NAMALWA (cell line): ENCODE measurements at places on chromosomes 3 and 15.
A peak's percentile ranks its signal among the peaks of the same experiment; 100 is the strongest.

DNA sequence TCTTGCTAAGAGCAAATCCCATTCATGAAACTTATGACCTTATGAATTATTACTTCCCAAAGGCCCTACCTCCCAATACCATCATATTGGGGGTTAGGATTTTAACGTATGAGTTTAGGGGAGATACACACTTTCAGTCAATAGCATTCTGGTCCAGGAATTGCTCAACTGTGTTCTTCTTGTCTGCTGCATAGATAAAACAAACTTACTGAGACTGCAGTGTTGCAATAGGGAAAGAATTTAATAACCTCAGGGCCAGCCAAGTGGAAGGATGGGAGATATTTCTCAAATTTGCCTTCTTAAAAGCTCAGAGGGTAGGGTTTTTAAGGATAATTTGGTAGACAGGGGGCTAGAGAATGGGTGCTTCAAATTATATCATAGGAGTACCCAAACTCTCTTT lies 625.8 kb downstream of the OTOL1 start:
- DNase-seq: no peak

DNA sequence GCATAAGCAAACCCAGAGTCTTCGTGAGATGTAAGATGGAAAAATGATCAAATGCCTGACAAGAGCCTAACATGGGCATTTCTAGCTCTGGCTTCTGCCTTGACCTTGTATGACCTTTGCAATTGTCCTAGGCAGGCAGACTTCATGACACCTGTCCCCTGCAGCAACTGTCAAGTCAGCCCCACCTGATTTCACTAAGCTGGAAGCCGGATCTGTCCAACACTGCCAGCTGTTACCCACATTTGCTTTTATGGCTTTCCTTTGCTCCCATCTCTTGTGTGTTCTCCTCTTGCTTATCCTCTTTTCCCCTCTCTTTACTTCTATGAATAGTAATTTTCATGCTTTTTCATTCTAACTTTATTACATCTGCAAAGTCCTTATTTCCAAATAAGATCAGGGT lies 48.5 kb upstream of the TNIK start:
- no peak for DNase-seq

DNA sequence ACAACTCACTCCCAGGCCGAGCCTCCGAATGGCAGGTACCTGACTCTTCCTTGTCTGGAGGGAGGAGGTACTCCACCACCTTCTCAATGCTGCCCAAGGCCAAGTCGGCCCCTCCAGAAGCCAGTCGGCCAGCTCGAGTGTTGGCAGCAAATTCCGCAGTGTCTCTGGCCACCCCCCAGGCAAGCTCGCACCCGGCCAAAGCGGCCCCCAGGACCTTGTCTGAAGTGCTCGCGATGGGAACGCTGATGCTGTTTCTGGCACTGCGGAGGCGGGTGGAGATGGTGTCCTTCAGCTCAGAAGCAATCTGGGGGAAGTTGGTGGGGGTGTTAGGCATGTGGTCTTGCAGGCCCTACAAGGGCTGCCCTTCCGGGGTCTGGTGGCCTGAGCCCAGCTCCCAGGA lies 9.2 kb downstream of the PLIN1 start:
- DNase-seq: no peak

DNA sequence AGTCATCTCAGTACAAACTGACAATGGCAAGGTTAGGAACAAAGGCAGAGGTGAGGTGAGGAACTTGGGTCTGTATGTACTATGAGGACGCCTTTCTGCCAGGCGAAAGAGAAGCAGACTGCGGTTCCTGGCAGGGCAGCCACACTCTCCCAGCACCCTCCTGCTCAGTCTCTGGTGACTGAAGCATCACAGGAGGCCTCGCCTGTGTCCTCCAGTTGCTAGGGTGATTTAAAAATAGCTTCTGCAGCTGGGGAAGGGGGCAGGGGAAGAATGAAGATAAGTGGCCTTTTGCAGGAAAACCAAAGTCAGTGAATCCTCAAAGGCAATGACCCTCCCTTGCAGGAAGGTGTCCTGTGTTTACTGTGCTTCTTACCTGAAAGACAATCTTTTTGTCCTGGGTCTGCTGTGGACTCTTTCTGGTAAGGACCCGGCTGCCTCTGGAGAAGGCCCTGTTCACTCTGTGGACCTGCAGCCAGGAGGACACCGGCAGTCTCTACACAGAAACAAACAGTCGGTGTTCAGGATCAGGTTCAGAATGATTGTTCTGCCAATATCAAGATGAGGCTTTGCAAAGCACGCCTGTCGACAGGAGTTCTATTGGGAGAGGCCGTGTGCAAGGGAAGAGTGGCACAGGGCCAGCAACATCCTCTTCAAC lies 65.7 kb upstream of the DGKG start:
- no peak for DNase-seq

GRCh38 chr15:101368086-101368780 lies 73.2 kb upstream of the SNRPA1 start:
- no peak for DNase-seq

DNA sequence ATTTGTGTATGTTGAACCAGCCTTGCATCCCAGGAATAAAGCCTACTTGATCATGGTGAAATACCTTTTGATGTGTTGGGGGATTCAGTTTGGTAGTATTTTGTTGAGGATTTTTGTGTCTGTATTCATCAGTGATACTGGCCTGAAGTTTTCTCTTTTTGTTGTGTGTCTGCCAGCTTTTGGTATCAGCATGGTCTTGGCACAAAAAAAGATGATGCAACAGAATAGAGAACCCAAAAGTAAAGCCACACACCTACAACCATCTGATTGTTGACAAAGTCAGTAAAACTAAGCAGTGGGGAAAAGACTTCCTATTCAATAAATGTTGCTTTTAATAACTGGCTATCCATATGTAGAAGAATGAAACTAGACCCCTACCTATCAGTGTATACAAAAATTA lies 77.6 kb downstream of the TCF12 start:
- no peak for DNase-seq

- no peak for DNase-seq
These were observed 273.9 kb downstream of the TIGIT start for GRCh38 chr3:114567771-114568170.

DNA sequence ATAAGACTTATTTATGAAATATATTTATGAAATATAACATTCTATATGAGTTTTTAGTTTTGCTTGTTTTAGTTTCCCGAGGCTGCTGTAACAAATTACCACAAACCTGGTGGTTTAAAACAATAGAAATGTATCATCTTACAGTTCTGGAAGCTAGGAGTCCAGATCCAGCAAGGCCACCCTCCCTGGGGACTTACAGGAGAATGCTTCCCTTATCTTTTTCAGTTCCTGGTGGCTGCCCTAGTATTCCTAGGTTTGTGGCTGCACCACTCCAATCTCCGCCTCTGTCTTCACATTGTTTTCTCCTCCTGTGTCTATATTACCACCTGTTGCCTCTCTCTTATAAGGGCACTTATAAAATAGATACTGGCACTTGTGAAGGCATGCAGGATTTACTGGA lies 877.8 kb downstream of the TUSC7 start:
- DNase-seq: no peak

GRCh38 chr3:47782446-47783308 lies 984 bp upstream of the SMARCC1 start:
- DNase-seq: peak; percentile 42

GRCh38 chr3:141402476-141403171 lies 34.3 kb downstream of the ZBTB38 start:
- DNase-seq: peak; percentile 55

GRCh38 chr3:67655364-67656121 lies 1.1 kb upstream of the SUCLG2 start:
- DNase-seq: peak; percentile 15

DNA sequence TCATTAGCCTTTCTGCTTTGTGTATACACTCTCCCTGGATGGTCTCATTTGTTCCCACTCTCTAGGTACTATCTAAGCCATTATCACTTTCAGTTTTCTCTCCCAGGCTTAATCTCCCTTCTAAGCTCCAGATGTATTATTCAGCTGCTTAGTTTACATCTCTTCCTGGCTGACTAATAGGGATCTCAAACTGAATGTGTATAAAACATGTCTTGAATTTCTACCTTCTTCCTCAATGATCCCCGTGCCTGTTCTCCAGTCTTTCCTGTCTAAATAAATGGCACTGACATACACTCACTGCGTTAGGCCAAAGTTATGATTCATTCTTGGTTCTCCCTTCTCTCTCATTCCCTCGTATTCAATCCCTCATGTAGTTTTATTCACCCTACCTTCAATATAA lies 127.3 kb downstream of the NR2F2 start:
- no peak for DNase-seq

DNA sequence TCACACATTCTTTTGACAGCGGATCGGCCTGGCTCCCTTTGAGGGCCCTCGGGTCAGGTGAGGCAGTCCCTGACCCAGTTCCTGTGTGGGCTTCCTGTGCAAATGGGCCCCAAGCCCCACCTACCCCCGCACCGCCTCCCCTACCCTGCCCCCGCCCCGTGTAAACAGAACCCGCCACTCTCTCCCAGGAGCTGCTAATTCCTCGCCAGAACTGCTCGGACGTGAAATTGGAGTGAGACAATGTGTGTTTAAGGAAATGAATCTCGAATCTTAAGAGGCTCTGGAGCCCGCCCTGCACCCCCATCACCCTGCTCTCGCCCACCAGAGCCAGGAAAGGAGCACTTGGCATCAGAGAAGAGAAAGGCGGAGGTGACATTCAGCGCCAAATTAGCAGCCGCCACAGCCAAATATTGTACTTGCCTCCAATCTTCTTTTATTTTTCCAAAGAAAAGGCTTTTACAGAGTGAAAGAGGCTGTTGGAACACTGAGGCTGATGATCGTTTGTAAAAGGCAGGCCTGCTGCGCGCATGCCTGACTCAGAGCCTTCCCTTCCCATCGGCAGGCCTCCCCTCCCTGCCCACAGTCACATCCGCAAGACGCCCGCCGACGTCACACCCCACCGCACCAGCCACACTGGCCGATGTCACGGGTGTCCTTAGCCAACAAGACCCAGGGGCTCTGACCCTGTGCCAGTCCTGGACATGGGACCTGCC lies 53.1 kb downstream of the CACNA2D2 start:
- no peak for DNase-seq

GRCh38 chr3:51269466-51269865 lies 115.6 kb upstream of the MANF start:
- no peak for DNase-seq

DNA sequence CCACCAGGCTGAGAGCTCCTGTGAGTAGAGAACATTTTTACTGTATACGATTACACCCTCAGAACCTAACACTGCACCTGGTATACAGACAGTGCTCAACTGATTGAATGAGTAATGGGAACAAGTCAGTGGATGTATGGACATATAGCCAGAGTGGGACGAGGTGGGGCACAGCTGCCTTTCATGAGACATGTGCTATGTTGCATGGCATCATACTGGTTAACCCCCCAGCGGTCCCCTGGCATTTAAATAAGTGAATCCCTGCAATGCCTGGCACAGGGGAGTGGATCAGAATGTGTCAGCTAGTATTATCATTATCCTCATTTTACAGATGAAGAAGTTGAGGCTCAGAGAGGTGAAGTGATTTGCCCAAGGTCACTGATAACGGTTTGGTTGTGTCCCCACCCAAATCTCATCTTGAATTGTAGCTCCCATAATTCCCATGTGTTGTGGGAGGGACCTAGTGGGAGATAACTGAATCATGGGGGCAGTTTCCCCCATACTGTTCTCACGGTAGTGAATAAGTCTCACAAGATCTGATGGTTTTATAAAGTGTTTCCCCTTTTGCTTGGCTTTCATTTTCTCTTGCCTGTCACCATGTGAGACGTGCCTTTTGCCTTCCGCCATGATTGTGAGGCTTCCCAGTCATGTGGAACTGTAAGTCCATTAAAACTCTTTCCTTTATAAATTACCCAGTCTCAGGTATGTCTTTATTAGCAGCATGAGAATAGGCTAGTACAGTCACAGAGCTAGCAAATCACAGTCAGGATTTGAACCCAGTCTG lies 56.0 kb upstream of the ATP2B2 start:
- no peak for DNase-seq

DNA sequence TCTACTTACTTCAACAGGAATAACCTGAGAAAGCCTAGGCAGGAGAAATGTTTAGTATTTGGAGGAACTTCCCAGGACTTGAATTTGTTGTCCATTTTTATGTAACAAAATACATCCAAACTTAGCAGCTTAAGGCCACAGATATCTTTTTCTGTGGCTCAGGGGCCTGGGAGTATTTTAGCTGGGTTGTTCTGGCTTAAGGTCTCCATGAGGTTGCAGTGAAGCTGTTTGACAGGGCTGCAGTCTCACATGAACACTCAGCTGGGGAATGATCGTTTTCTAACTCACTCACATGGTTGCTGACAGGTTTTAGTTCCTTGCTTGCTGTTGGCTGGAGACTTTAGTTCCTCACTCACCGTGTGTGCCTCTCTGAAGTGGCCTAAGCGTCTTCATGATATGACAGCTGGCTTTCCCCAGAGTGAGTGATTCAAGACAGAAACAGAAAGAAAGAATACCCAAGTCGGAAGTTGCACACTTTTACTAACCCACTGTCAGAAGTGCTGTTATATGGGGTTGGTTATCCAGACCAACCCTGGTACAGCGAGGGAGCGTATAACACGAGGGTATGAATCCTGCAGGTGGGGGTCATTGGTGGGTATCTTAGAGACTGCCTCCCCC lies 229.7 kb upstream of the TBL1XR1 start:
- peak; percentile 63 for DNase-seq

DNA sequence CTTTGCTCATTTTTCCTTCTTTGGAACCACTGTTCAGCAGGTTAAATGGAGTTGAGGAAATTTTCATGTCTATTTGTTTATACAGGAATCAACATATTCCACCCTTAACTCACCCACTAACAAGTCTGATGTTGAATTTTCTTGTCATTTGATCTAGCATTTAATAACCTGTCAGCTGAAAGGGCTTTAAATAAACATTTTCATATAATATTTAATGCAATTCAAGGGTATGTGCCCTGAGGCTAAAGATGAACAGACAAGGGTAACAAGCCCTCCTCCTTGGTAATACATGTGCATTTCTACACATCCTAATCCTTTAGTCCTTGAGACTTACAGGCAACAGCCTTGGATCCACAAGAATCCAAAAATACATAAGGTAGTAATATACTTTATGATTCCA lies 435.0 kb upstream of the NR2F2 start:
- no peak for DNase-seq

DNA sequence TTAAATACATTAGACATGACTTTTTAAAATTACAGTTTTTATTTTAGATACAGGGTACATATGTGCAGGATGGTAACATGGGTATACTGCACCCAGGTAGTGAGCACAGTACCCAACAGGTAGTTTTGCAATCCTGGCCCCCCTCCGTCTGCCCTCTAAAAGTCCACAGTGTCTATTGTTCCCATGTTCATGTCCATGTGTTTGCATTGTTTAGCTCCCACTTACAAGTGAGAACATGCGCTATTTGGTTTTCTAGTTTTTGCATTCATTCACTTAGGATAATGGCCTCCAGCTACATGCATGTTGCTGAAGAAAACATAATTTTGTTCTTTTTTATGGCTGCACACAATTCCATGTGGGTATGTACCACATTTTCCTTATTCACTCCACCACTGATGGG lies 23.8 kb downstream of the C3orf70 start:
- no peak for DNase-seq

DNA sequence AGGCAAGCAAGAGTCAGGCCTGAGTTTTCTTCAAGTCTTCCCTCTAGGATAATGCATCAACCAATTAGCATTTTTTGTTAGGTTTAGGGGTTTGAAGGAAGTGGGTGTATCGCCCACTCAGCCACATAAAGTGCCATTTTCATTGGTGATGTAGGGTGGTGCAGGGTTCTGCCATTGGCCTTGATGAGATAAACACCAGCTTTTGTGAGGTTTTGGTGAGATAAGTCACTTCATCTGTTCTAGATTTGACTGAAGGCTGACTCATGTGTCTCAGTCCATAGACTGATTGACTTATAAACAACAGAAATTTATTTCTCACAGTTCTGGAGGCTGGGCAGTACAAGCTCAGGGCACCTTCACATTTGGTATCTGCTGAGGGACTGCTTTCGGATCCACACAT lies 84.5 kb upstream of the C3orf80 start:
- DNase-seq: no peak
